ENCODE measurements at places on chromosomes 3 and 15.

DNA sequence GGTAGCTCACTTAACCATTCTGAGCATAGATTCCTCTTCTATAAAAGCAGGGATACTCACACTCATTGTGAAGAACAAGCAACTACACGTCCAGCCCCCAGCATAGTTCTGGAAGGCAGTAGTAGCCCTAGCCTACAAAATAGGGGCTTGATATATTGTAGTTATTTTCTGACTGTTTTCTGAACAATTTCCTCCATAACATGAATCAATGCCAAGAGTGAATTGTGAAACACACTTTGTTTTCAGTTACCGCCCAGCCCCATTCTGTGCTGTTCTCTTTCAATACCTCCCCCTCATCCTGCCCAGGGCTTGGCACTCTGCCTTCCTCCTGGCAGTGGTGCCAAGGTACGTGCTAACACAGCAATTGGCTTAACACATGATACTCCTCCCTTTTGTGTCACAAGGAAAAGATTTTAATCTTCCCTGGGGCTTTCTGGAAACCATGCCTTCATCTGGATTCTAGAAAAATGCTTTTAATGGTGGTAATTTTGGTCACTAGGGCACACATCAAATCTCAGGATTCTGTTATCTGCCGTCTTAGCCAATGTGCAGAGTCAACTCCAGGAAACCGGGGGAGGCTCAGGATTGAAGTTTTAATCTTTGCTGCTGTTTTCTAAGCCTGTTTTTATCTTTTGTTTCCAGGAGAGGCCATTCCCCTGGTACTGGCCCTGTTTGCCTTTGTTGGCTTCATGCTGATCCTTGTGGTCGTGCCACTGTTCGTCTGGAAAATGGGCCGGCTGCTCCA, 37.2 kb downstream of the IL20RB start:
- DNase-seq: peak; percentile 30

- no peak for DNase-seq
These were observed 168.4 kb upstream of the ZNF385D start for GRCh38 chr3:21919383-21919782.

- no peak for DNase-seq
These were observed 11.4 kb downstream of the XPC start for GRCh38 chr3:14166877-14167603.

DNA sequence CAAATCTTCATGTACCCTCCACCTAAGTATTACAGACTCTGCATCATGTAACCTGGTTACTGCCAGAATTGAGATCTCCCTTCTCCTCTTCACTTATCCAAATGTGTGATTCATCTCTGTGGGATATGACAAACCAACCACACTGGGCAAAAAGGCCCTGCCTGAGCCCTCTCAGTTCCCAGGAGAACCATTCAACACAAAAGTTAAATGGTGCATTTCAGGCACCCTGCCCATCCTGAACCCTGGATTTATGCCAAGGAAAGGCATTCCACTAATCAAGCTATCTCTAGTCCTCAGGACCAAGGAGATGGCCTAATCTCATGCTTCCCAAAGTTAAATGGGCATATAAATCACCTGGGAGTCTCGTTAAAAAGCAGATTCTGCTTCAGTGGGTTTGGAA, 108.5 kb downstream of the TNIK start:
- DNase-seq: no peak

DNA sequence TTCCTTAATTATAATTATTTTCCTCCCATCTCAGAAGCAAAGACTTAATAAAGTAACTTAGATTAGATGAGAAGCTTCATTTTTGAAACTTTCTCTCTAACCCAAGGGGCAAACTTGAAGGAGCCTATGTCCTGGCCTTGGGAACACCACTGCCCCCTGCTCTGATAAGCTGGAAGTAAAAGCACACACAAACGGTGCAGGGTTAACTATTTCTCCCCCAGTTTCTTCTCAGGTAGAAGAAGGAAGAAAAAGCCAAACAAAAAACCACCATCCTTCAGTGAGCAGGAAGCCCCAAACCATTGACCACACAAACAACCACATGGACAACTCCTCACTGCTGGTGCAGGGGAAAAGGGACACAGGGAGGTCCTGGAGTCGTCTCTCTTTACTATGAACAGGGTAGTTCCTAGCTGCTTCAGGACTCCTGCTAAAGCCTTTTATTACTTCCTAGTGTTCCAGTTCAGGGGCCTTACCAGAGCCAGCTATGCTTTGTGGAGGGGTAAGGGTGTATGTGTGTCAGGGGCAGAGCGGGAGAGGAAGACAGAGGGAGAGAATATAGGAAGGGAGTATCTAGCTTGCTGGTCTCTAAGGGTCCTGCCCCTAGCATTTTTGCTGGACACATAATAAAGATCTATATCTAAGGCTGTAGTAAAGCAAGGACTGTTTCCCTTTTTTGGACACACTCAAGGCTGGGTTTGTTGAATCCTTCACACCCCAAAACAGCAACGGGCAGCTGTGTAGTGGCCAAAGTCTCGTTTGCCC, 94.0 kb upstream of the UMPS start:
- no peak for DNase-seq

All from amygdala (tissue), 56 donors.